ENCODE measurements at places on chromosomes 5 and 9. TPM values are rescaled to one million over a fixed set of nuclear protein-coding genes. Genes with fewer than 3 reads are reported as not detected.

PTGER4 gene
- 188 TPM for total RNA-seq

DNA sequence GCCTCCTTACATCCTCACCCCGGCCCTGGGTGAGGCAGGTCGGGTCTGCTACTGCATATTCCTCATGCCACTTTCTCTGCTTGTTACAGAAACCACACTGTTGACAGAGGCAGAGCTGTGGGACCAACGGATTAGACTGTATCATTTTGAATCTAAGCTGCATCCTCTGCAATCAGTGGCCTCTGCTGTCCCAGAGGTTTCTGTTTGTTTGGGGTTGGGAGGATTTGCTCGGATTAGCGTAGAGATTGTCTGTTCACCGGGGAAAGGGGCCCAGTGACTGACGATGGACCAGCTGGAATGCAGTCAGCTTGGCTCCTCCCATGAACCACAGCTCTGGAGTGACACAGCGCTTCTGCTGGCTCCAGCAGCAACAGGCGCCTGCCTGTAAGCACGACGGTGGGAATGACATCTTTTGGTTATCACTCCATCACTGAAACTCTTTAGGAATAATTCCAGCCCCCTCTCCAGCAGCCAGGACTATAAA is 37.3 kb upstream of the ADRA1B start:
- DNase-seq = no peak

DNA sequence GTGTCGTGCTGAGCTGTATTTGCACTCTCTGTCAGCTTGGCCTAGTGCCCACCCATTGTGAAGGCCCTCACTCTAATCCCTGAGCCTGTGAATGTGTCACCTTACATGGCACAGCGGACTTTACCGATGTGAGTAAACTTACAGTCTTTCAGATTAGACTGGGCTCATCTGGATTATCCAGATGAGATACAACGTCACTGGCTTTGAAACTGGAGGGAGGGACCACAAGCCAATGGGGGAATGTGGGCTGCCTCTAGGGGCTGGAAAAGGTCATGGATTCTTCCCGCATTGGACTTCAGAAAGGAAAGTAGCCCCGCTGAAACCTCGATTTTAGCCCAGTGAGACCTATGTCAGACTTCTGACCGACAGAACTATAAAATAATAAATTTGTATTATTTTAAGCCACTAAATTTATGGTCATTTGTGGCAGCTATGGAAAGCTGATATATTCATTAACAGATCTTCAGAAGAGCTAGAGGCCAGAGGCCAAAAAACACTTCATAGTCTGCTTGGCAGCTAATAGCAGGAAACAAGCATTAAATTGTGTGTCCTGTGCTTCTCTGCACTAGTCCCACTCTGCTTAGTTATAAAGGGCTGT is 139.0 kb upstream of the GAS1 start:
- DNase-seq = no peak

GRCh38 chr5:72537166-72537565 is 30.0 kb upstream of the ZNF366 start:
- no peak for DNase-seq

DNA sequence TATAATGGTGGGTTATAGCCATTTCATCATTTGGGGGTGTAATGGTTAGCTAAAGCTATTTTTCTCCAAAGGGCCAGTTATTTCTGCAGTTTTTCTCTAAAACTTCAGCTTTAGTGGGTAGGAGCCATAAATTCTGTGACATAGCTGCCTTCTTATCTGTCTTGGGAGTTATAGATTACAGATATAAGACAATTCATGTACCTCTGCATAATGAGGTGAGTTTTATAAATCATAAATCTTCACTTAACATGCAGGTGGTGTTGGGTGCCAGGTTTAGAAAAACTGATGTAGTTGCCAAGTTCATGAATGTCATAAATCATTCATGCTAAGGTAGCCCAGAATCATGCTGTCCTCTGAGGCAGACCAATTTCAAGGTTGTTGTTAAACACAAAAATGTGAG is 10.0 kb upstream of the HSPA9 start:
- DNase-seq = no peak

- no peak for DNase-seq
Measured at GRCh38 chr5:138282920-138283742, 8.7 kb upstream of the GFRA3 start.

- DNase-seq = no peak
Measured at GRCh38 chr5:124104821-124105220, 592.8 kb downstream of the CSNK1G3 start.

- DNase-seq = peak; percentile 22
Measured at GRCh38 chr9:35690614-35691333, 1.0 kb upstream of the TPM2 start.

SPINK6 gene
- not detected for total RNA-seq

DNA sequence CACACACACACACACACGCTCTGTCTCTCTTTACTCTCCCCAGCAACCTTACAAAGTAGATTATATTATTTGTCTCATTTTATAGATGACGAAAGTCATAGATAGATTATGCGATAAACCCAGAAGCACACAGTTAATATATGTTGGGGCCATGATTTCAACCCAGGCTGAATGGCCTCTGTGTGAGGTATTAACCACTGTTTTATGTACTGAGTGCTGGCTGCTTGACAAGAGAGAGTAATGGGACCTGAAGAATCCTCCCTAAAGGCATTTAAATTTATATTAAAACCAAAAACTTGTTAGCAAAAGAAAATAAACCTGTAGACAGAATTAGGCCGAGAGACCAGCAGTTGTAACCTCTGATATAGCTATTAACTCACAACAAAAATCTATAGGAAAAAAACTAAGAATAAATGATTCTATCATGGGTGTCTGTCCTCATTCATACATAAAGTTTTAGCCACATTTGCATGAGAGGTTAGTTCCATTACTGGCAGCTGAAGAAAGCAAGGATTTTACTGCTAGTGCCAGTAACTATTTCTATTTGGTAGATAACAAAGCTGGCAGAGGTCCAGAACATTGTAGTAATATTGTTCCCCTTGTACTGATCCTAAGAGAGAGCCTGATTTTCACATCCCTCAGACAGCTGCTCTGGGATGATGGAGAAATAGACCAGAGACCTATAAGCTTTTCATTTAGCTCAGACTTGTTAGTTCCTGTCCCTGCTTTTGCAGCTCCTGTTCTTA is 250.9 kb downstream of the ADGRV1 start:
- no peak for DNase-seq

EGFLAM gene
- not detected for total RNA-seq

DNA sequence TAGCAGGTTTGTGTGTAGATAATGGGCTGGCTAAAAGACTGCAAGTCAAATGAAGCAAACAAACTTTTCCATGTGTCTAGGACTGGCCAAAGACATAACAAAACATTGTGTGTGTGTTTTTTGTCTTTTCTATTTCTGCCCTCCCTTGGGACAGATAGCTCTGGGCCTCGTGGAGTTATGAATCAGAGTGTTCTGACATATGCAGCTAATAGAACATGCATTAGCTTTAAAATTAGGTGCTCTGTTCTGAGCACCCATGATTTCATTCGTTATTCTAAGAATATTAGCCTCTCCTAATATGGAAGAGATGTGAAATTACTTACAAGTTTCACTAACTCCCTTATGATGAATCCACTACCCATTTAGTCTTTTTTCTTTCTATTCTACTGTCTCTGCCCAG is 367.3 kb upstream of the PAPPA start:
- DNase-seq = no peak

DNA sequence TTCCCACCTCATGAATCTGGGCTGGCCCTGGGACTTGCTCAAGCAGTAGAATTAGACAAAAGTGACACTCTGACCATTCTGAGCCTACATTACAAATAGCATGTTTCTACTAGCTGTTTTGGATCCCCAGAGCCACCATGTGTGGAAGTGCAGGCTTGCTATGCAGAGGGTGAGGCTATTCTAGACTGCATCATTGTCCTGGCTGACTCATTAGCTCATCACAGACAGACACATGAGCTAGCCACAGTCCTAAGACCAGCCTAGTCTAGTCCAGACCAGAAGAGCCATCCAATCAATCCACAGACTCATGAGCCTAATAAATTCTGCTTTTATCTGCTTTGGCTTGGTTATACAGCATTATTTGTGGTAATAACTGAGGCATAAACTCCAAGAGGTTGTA is 351.9 kb downstream of the PRELID2 start:
- DNase-seq = no peak

- no peak for DNase-seq
Measured at GRCh38 chr9:116959809-116960208, 272.7 kb downstream of the TRIM32 start.

DNA sequence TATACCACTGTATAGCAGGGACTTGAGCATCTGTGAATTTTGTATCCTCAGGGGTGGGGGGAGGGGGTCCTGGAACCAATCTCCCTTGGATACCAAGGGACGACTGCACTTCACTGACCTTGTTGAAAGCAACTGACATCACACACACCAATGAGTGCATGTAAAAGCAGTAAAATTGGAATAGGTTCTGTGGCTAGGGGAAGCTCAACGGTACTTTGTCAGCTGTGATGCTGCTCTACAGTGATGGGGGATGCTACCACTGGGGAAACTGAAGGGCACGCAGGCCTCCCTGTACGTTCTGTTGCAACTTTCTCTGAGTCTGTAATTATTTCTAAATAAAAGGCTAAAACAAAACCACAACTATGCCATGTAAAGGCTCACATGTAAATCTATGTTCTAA is 47.0 kb upstream of the RETREG1 start:
- no peak for DNase-seq

GRCh38 chr5:171823269-171823668 is 37.7 kb downstream of the SMIM23 start:
- no peak for DNase-seq

DNA sequence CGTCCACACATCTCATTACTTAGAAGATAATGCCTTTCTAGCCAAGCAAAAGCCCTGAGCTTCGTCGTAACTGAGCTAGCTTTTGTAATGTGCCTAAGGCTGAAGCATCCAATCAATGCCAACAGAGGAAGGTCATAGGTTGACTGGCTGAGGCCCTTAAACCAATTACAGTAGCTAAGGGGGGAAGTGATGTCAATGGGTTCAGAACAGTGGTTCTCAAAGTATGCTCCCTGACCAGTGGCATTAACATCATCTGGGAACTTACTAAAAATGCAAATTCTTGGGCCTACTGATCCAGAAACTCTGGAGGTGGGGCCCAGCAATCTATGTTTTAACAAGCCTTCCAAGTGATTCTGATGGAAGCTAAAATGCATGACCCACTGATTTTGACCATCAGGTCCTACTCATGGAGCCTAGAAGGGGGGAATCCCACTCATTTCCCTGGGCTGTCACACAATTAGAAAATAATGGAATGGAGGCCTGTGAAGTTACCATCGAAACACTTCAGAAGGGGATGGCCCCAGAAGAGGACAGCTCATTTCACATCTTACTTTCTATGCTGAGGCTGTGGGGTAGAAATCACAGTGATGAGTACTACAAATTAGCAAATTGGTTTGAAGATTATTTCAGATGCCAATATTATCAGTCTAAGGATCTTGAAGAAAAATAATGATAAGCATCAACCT is 4.8 kb upstream of the VLDLR start:
- DNase-seq = no peak

DNA sequence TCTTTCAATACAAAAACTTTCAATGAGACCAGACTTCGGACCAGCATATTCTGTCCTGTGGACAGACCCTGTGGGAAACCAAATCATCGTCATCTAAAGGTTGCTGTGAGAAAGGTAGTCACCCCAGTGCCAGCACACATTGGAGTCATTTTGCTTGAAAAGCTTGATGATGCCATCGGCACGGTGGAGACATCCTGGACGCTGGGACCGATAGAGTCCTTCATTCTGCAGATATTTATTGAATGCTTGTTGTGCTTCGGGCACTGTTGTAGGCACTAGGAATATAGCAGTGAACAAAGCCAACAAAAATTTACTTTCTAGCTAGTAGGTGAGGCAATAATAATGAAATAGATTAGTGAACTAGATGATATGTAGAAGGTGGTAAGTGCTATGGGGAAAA is 34.9 kb downstream of the SNX18 start:
- DNase-seq = no peak

DNA sequence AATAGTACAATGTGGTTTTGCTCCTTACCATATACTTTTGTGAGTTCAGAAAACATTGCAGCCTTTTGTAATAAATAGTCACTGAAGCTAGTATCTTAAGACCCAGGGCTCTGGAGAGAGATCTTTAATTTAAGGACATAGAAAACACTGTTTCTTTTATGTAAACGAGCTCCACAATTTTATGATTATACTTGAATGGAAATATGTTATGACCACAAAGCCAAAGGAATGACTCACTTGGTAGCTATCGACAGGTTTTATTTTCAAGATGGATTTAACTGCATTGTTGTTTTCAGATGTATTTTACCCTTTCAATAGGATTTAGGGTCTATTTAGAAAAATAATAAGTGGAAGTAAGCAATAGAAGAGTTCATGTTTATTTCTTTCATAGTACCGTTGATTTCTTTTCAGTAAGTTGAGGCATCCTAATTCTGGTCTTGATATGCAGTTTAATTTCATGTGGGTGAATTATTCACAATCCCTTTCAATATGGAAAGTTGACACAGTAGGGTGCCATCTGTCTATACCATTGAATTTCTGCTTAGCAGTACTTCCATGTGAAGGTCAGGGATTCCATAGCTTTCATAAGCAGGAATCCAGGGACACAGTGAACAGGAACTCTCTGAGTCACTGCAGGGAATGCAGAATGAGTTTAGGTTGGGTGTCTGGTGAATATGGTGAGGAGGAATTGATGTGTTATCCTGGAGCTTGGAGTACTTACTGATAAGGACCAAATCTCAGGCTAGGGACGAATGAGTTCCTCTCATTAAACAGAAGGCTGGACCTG is 157.6 kb downstream of the CD180 start:
- DNase-seq = no peak

ANKDD1B gene
- total RNA-seq = not detected

DNA sequence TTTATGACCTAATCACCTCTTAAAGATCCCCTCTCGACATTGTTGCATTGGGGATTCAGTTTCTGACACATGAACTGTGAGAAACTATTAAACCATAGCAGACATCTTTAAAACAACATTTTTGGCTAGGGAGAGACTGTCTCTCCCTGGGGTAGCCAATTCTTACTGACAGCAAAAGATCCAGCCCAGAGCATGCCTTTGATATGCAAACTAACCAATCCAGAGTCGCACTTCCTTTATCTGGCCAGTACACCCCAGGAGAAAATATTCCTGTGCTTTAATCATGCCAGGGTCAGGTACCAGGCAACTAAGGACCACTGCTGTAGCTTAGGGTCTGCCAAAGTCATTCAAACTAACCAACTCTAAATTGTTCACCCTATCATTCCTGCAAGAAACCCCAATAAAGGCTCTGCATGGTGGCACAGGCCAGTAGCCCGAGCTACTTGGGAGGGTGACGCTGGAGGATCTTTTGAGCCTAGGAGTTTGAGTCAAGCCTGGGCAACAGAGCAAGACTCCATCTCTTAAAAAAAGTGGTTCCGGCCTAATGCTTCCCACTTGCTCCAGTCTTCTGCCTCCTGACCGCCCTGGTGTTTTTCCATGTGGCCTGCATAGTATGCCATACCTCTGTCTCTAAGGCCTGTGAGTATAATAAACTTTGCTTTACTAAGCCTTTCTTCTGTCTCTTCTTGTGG is 62.3 kb upstream of the DAPK1 start:
- no peak for DNase-seq

All from activated T-cell treated with anti-CD3 and anti-CD28 coated beads, Interleukin-2, amount 50 U/mL, for 4 hours (primary cell).